ENCODE measurements at places on chromosomes 1 and 21. TPM values are rescaled to one million over a fixed set of nuclear protein-coding genes. Genes with fewer than 3 reads are reported as not detected.

- no peak for DNase-seq
These were observed 9.6 kb upstream of the SLC6A9 start for GRCh38 chr1:44040846-44041245.

DNA sequence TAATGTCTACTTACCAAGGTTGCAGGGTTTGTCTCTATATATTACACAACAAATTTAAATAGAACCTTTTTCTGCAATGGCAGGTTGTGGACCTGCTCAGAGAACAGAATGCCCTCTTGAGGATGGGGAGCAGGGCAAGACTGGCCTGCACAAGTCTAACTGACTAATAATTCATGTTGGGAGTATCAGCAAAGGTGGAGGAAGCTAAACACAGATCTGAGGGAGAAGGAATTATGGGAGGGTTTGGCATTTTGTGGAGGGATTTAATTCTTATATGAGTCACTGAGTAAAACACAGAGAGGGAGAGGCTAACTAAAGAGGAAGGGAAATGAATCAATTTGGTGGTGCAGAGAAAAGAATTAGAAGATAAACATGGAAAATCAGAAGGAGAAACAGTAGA is 40.0 kb downstream of the CLDN17 start:
- DNase-seq: no peak

- no peak for DNase-seq
These were observed 608.7 kb upstream of the PLXNA2 start for GRCh38 chr1:208852911-208853310.

- no peak for DNase-seq
These were observed 1237.5 kb downstream of the AMY1C start for GRCh38 chr1:104987210-104987609.

DNA sequence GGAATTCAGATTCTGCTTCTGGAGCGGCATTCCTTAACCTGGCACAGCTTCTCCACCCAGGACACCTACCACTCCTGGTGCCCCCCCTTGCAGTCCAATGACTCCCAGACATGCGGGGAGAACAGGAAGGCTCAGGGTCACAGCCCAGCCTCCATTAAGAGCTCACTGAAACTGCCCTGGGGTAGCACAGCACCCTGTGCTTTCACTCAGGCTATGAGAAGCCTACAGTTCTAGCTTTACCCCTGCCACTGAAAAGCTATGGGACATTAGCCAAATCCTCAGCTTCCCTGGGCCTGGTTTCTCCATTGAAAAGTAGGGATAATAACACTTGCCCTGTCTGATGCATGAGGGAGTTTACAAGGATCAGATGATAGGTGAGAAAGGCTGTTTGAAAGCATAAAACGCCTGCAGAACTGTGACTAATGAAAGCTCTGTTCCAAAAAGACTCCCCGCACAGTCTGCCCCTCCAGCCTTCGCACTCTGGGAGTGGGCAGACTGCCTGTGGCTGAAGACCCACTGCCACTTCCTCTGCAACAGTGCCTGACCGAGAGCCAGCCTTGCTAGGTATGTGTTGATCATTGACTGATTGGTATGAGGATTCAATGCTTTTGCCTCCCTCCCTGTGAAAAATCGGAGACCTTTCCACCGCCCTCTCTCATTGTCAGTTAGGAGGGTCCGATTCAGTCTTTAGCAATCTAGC is 2.7 kb upstream of the CLDN19 start:
- DNase-seq: peak; percentile 1

CCDC28B gene
- total RNA-seq: 3.2 TPM

XCL1 gene
- total RNA-seq: not detected

LY9 gene
- 1.3 TPM for total RNA-seq

DYRK3 gene
- 1.4 TPM for total RNA-seq
